Fibroblast of skin of left biceps (primary cell): ENCODE measurements at places on chromosomes 12 and 14.

DNA sequence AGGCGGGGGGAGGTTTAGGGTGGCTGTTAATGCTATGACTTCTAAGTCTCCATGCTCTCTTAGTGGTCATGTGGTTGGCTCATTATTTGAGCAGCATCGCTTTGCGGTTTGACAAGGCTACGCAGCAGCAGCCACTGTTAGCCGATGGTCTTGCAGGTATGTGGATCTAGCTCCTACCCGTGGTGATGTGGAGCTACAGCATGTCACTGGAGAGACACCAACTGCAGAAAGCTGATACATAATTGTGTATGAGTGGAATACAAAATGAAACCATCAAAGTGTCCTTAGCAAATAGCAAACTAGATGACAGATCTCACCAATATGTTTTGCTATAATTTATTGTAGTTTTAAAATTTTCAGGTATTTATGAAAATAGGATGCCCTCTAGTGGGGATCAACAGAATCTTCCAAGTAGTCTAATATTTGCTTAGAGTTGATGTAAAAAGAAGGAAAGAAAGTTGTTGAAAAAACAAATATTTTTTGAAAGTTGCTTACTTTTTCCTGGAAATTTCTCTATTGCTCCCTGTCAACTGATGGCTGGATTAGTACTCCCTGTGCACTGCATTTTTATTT lies 94.9 kb downstream of the NAV3 start:
- peak; percentile 93 for DNase-seq

- no peak for DNase-seq
Observed at GRCh38 chr14:38012056-38012455, 195.6 kb upstream of the SSTR1 start.

GRCh38 chr12:85266356-85266755 lies 13.7 kb upstream of the ALX1 start:
- no peak for DNase-seq

DNA sequence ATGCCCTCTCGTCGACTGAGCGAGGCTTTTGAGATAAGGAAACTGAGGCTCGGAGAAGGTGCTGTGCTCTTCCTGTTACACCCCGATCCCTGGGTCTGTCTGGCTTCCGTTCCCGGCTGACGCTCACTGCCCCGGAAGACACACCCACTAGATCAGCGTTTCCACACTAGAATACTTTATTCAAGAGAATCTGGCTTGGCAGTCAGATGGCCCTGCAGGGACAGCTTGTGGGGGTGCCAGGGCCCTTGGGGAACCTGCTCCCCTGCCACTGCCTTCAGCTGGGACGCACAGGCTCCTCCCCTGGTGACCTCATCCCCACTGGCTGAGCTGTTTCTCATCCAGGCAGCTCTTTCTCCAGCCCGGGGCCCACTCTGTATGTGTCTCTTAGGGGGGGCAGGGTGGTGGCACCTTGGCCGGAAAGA lies 13.7 kb downstream of the PGF start:
- no peak for DNase-seq

DNA sequence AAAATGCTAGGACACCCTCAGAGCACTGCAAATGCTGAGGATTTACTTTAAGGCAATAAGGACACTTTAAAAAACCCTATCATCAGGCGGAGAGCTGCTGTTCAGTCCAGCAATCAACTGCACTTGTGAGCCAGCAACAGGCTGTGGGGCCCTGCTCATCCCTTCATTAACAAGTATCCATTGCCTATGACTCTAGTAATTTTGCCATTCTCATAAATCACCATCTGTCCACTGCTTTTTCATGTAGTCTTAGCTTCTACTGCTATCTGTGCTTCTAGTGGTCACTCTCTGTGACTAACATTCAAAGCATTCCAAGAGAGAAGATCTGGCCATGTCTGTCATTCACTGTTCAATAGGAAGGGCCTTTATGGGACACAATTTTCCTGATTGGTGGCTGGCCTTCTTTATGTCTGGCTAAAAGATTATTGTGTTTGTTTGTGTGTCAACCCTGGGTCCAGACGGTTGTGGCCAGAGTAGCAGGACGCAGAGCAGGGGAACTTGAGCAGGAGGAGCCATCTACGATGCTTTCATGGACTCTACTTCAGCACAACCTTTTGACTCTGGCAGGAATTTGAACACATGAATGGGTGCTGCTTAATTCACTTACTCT lies 3.6 kb upstream of the KRAS start:
- DNase-seq = no peak

DNA sequence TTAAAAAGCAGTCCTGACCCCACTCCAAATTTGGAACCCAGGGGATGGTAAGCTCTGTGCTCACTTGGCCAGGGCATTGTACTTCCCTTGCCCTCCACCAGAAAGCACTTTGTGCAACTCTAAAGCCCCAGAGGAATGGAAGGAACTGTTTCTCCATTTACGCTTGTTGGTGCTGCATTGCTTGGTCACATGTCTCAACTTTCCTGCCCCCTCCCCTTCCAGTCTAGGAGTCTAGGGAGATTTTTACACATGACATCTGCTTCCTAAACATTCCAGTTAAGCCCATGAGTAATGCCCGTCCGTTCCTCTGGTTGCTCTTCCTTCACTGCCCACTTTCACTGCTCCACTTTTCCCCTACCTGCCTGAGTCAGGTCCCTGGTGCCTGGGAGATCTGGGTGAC lies 92.6 kb upstream of the MAP1LC3B2 start:
- no peak for DNase-seq

DNA sequence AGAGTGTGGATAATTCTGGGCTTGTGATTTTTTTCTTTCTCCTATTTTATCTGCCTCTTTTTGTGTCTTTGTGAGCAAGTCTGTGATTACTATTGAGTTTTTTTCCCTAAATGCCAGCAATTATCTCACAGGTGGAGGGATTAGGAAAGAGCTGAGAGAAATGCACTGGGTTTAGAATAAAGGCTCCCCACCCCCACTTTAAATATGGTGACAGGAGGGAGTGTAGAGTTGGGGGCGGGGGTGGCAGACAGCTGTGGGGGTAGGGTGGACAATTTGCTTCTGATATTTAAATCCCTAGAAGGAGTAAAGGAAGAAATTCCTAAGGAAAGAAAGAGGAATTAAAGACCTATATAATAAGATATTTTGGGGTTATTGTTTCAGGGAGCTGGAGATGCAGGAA lies 145.9 kb downstream of the NRXN3 start:
- DNase-seq = no peak

- DNase-seq = no peak
Observed at GRCh38 chr12:116677202-116677661, 60.6 kb downstream of the SPRING1 start.

DNA sequence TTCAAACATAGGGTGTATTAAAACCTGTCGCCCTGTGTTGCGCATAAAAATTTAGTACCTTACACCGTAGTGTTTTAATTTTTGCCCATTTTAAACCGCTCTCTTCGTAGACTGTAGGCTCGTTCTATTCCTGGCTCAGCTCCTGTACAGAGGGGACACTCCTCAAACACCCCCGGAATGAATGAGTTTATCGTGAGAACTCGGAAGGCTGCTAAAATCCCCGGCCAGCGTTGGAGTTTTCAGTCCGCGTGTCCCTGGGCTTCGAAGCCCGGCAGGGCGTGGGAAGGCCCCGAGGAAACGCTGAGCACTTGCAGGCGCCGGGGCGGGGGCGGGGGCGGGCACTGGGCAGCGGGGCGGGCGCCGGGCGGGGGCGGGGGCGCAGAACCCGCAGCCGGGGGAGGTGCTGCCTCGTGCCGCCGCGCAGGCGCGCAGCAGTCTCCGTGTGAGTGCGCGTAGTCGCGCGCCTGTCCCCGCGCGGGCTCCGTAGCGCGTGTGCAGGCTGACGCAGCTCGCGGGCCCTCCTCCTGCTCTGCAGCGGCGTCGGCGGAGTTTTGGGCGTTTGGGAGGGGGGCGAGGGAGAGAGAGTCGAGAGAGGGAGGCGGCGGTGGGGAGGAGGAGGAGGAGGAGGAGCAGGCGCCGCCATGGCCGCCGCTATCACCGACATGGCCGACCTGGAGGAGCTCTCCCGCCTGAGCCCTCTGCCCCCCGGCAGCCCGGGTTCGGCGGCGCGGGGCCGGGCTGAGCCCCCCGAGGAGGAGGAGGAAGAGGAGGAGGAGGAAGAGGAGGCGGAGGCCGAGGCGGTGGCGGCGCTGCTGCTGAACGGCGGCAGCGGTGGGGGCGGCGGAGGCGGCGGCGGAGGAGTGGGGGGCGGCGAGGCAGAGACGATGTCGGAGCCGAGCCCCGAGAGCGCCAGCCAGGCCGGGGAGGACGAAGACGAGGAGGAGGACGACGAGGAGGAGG lies at the start of gene AEBP2:
Gene AEBP2 (plus strand): TSS at position 434 of the 960 bp plus-strand sequence. CDS start 208 bp downstream, at position 642.
- DNase-seq = peak; percentile 92

- no peak for DNase-seq
Observed at GRCh38 chr12:30582943-30583342, 112.7 kb downstream of the IPO8 start.

- DNase-seq = no peak
Observed at GRCh38 chr12:111409403-111409779, 3.7 kb downstream of the SH2B3 start.

DNA sequence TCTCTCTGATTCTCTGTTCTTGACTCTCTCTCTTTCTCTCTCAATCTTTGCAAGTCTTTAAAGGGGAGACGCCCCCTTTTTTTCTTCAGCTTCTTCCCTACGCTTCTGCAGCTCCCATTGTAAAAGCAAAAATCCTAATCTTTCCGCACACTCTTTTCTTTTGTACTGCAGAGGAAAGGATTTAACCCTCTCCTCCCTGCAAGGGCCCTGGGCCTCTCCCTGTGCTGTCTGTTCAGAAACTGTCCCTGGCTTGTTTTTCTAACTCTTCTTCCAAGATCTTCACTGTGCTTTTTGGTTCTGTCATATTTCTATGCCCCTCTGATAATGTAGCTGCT lies 10.9 kb upstream of the SALL2 start:
- DNase-seq = no peak

DNA sequence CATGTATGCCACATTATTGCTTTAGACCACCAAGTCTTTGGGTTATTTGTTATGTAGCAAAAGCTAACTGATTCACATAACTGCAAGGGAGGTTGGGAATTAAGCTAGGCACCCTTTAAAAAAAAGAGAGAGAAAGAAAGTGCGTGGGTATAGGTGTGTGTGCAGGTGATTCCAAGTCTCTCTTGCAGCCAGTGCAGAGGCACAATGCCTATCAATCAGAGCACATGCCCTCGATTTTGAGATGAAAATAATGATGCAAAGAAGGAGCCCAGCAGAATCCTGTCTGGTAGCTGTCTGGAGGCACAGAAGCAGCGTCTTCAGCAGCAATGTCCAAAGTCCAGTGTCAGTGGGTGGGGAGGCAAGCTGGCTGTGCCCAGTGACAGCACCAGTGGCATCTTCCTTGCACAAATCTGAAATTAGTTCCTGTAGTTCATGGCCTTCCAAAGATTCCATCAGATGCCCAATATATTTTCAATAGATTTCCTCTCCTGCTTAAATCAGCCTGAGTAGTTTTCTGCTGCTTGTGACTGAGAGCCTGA lies 62.4 kb upstream of the TBPL2 start:
- no peak for DNase-seq

- no peak for DNase-seq
Observed at GRCh38 chr12:29734734-29735133, 49.0 kb downstream of the TMTC1 start.

- no peak for DNase-seq
Observed at GRCh38 chr14:72708708-72709475, 185.0 kb downstream of the DPF3 start.

GRCh38 chr14:38212111-38212510 lies 4.4 kb downstream of the SSTR1 start:
- DNase-seq = no peak

- DNase-seq = no peak
Observed at GRCh38 chr12:109567296-109567695, 6.0 kb downstream of the MMAB start.

DNA sequence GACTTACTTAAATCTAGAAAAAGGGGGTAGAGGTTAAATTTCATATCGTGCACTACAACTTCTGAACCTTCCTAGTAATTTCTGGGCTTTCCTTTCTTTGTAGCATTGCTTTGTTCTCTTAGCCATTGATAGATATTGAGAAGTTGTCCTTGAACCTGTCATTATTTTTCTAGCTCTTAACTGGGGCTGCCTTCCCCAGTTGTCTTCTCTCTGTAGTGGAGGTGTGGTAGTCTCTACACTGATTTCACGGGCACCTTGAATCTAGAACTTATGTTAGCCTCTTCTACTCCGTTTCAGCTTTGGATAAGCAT lies 504.0 kb downstream of the PCNX1 start:
- no peak for DNase-seq

- DNase-seq = no peak
Observed at GRCh38 chr12:57190037-57190436, 26.6 kb upstream of the NXPH4 start.
